Vagina (tissue), 2 donors: ENCODE measurements at places on chromosomes 2 and 18. TPM values are rescaled to one million over a fixed set of nuclear protein-coding genes. Genes with fewer than 3 reads are reported as not detected.

GRCh38 chr18:67517444-67517765 lies 885 bp upstream of the DSEL start:
- H3K27ac ChIP-seq: peak overlapping the region; percentile 84
- no peak for DNase-seq
- H3K36me3 ChIP-seq: no peaks in the 10 kb centered on the region
- peak overlapping the region; percentile 98 for H3K4me3 ChIP-seq
- H3K4me1 ChIP-seq: peaks cover 20% of the 10 kb centered on the region

DNA sequence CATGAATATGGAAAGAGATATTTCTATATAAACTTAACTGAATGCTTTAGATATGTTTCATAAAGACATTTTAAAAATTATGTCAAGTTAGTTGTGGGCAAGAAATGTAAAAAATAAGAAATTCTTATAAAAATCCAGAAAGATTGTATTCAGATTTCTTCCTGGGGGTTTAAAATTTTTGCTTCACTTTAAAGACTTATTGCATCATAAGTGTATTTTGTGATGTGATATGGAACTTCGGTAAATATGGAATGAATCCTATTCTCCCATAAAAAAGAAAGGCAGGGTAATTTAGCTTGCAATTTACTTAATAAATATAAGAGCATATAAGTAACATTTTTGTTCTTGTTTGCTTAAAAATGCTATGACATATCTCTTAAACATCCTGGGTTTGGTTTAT lies 104.8 kb upstream of the CWC22 start:
- H3K27me3 ChIP-seq: no peaks in the 10 kb centered on the region
- no peaks in the 10 kb centered on the region for H3K4me1 ChIP-seq
- H3K27ac ChIP-seq: no peak overlapping the region
- no peak overlapping the region for H3K4me3 ChIP-seq
- H3K36me3 ChIP-seq: no peaks in the 10 kb centered on the region

DNA sequence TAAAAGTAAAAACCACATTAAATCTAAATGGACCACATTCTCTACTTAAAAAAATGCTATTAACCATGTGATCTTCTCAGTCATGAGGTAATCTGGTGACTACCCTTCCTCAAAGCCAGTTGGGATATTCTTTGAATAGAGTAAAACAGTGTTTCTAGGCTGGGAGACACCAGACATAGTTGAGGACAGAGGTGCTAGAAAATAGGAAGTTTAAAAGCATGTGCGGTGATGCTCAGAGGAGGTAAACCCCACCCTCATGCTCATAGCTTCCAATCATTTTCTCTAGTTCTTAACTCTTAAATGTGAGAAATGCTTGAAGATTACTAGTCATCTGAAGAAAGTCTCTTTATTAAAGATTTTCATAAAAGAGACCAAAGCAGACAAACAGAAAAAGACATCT lies 30.7 kb upstream of the ELAC1 start:
- no peaks in the 10 kb centered on the region for H3K4me1 ChIP-seq
- no peak for DNase-seq
- no peak overlapping the region for H3K27ac ChIP-seq
- H3K36me3 ChIP-seq: no peaks in the 10 kb centered on the region
- H3K4me3 ChIP-seq: no peak overlapping the region
- H3K27me3 ChIP-seq: no peaks in the 10 kb centered on the region

HOXD13 gene
- total RNA-seq: 15.7 TPM

CIB4 gene
- not detected for total RNA-seq
